ENCODE measurements at places on chromosomes 6 and 20.
A peak's percentile ranks its signal among the peaks of the same experiment; 100 is the strongest.

DNA sequence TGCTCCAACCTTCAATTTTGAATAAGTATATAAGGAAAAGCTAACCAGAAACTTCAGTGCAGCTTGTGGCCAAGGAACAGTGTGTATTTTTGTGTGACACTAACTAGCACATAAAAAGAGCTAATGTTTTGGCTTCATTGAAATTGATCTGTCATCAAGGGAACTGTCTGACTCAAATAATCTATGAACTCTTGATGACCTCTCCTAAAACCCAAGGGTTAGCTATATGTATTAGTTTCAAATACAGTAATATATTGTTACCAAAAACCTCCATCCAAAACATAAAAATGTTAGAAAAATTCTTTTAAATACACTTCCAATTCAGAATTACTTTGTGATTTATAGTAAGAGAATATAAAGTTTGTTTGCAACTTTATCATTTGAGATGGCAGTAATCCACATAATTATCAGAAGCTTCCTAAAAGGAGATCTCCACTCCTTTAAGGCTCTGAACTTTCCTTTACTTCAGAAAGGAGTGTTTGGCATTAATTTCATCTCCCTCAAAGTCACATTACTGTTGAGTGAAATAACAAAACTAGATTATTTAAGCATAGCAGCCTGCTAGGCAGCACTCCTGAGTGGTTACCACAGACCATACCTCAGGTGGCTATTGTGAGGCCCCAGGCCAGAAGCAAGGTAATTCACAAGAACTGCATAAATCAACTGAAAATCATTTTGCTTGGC lies 46.3 kb upstream of the HSF2 start:
- DNase-seq = no peak

GRCh38 chr6:8219352-8219943 lies 117.1 kb upstream of the EEF1E1 start:
- peak; percentile 45 for DNase-seq

DNA sequence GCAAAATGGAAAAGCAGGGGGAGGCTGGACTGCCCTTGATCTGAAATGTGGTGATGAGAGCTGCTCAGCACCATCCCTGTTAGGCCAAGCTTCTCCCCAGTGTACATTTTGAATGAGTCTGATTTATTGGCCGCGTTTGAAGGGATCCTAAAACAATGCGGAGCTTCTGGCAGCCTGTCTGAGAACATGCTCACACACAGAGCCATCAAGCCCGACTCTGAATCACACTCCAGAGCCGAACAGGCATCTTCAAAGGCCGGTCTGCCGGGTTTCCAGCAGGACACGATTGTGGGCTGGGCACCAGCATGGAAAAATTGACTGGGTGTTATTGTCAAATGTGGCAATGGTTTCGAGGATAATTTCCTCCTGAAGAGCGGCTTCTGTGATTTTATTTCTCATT lies 235.9 kb downstream of the TFAP2C start:
- DNase-seq = no peak

- DNase-seq = no peak
These were observed 10.3 kb upstream of the BRPF3 start for GRCh38 chr6:36186199-36186598.

- DNase-seq = no peak
These were observed 46.3 kb downstream of the GABRR2 start for GRCh38 chr6:89268776-89269175.

GRCh38 chr20:38152621-38153221 lies 12.3 kb downstream of the TGM2 start:
- DNase-seq = peak; percentile 67

DNA sequence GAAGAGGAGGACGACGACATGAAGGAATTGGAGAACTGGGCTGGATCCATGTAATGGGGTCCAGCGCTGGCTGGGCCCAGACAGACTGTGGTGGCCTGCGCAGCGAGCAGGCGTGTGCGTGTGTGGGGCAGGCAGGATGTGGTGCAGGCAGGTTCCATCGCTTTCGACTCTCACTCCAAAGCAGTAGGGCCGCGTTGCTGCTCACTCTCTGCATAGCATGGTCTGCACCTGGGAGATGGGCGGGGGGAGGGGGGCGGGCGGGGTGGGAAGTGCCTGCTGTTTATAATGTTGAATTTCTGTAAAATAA lies 42.3 kb downstream of the CHMP4B start:
- no peak for DNase-seq

- no peak for DNase-seq
These were observed 6.7 kb downstream of the BCLAF1 start for GRCh38 chr6:136282906-136283305.

- no peak for DNase-seq
These were observed 176.8 kb downstream of the CD83 start for GRCh38 chr6:14294270-14294951.

GRCh38 chr6:134434019-134434942 lies 116.4 kb upstream of the SGK1 start:
- DNase-seq = no peak

GRCh38 chr20:11274141-11274594 lies 600.4 kb upstream of the JAG1 start:
- no peak for DNase-seq

GRCh38 chr20:50421356-50422340 lies 88.5 kb upstream of the PTPN1 start:
- DNase-seq = no peak

DNA sequence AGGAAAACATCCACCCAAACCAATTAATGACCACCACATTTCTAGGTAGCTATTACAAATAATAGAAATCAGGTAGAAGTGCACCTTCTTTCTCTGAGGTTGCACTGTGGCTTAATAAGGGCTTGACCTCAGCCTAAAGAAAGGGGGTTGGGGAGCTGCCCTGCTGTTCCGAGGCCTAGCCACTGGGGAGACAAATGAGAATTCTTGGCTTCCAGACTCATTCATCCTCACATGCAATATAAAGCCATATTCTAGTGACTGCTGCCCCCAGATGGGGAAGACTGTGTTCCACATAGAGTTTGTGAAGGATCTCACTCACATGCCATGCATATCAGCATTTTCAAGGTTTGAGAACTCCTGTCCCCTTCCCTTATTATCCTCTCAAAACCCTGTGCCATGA lies 22.9 kb downstream of the SAYSD1 start:
- DNase-seq = no peak

DNA sequence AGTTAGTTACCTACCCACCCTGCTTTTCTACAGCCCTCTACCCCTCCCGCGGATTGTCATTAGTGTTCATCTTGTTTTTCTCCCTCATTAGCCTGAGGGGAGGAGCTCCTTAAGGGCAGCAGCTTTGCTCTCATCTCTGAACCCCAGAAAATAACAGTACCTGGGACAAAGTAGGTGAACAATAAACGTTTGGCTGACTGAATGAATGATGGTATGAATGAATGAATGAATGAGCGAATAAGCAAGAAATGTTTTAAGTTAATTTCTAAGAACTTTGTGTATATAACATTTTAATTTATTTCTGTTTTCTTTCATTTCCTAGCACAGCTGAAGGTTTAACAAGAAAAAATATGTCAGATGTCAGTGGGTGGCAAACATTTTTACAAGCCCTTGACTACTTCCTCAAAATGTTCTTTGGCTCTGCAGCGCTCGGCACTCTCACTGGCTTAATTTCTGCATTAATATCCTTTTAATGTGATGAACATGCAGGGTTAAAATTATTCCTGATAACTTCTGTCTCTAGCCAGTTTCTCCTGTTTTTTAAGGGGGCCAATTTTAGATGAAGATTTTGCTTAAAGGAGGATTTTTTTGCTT lies 50.1 kb downstream of the SLC9A8 start:
- no peak for DNase-seq

- DNase-seq = no peak
These were observed 24.4 kb downstream of the ARG1 start for GRCh38 chr6:131597446-131597845.

GRCh38 chr20:39504710-39505094 lies 542.6 kb downstream of the DHX35 start:
- DNase-seq = no peak

DNA sequence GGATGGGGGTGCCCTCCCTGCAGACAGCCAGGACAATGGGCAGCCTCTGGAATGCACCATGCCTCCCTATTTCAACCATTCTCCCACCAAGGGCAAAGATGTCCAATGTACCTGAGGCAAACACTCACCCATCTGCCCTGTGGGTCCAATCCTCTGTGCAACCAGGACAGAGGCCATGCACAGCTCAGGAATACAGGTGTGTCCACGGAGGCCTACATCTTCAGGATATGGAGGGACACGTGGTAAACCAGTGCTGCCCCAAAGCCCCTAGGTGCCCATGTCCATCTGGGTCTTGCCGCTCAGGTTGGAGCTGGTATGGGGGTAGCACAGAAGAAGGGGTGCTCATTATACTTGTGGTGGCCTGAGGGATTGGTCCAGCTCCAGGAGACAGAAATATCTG lies 20.4 kb upstream of the TAF8 start:
- no peak for DNase-seq

GRCh38 chr6:150273457-150274309 lies 95.1 kb upstream of the IYD start:
- no peak for DNase-seq

GRCh38 chr6:46993846-46994245 lies 48.3 kb downstream of the ADGRF1 start:
- DNase-seq = no peak

- no peak for DNase-seq
These were observed 9.1 kb downstream of the KIZ start for GRCh38 chr20:21134883-21135493.

DNA sequence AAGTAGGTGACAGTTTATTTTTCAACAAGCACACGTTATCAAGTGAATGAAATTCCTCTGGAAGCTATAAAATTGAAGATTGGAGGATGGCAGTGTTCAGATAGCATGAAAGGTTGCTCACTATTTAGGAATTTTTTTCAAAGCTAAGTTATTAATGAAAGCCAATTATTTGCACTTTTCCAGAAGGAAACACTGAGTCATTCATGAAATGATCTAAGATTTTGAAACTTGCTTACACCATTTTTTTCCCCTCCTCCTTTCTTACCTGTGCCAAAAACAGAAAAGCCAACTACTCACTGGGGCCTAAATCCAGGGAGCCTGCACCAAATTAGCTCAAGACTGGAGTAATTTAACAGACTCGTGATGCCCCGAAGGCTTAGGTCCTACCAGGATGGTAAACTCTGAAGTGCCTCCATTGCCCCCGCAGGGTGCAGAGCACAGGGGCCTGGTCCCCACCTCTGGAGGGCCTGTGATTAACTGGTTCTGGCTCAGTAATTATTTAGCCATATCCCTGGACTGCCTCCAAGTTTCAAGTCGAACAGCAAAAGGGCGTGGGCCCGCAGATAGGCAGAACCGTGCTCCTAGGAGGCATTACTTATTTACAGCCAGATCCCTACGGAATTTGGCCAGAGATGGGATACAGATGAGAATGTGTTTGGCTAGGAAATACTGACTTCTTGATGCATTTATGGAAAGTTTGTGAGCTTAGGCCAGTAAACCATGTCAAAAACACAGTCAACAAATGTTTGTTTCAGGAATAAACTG lies 28.0 kb upstream of the ZNF217 start:
- peak; percentile 40 for DNase-seq

DNA sequence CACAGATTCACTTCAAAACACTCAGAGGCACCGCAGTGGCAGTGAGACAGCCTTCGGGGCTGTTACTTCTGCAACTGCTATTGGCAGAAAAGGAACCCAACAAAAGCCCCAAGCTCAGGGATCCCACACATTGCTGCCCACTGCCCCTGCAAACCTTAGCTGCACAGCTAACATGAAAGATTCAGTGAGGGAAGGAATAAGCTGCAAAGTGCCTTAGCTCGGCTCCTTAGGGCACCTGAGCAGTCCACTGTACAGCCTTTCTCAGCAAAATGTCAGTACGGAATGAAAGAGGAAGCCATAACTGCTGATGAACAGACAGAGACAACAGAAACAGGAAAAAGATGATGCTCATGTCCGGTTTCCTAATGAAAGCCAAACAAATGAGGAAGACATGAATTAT lies 179.7 kb upstream of the SHLD1 start:
- no peak for DNase-seq

GRCh38 chr20:57417830-57418780 lies 26.9 kb downstream of the RBM38 start:
- DNase-seq = no peak

DNA sequence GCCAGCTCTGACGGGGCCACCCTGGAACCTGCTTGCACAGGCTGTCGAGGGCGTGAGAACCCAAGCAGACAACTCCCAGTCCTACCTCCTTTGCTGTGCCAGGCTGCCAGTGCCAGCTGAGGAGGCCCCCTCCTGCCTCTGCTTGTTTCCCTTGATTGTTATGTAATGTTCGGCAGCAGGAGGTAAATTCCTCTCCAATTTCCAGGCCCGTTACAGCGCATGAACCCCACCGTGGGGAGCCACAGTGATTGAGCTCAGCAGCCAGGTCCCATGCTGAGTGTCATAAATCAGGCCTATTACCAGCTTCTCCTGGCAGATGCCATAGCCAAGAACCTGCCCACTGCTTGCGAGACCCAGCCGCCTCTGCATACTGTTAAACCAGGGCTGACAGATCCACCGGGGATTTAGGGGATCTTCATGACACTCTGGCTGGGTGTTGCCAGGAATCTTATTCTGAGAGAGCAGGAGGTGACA lies 320.5 kb downstream of the DHX35 start:
- DNase-seq = no peak

GRCh38 chr6:30814146-30815040 lies 69.9 kb upstream of the DDR1 start:
- peak; percentile 71 for DNase-seq

DNA sequence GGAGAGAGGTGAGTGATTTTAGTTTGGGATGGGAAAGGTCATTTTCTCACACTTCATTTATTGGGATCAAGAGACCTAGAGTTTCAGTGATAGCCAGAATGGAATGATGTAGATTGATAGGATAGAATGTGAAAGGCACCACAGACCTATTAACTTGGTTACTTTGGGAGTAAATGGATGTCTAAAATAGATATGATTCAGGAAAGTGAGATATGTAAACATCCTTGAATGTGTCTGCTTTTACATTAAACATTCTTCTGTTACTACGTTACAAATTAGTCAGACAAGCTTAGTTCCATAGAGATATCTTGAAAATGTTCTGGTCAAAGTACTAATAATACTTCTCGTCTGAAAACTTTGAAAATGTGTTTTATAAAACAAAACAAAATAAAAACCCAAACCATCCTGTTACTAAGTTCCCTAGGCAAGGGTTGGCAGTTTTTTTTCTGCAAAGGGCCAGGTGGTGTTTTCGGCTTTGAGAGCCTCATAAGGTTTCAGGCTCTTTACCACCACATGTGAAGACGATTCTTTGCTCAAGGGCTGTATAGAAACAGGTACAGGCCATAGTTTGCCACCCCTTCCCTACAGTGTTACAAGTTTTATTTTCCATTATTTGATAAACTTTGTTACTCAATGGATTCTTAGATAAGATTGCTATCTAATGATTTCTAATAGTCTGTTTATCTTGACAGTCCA lies 3.4 kb downstream of the CYB5R4 start:
- no peak for DNase-seq

Measured in stimulated activated CD8-positive, alpha-beta memory T cell treated with anti-CD3 and anti-CD28 coated beads, Interleukin-4, amount 100 ng/mL, for 48 hours (primary cell).